ENCODE measurements at places on chromosomes 4 and X.

GRCh38 chrX:120281021-120281624 is 30.1 kb downstream of the TMEM255A start:
- no peak for DNase-seq

- no peak for DNase-seq
Measured at GRCh38 chr4:180900781-180901180, 1342.4 kb upstream of the TENM3 start.

GRCh38 chr4:100023800-100024199 is 73.7 kb upstream of the H2AZ1 start:
- no peak for DNase-seq

DNA sequence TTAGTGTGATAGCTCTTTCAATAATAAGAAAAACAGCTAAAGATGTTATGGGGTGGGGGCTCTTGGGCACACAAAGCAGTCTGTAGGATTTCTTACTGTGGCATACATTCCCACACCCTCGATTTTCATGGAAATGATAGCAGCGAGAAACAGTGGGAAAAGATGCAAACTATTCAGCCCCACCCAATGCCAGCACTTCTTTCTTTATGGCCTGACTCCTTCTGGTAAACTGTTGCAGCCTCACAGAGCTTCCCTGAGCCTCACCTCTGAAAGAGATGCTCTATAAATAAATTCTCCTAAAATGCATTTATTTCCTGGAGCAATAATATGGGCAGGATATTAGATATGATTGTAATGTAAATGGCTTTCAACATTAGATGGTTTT is 910 bp downstream of the ANK2 start:
- DNase-seq, result no peak

DNA sequence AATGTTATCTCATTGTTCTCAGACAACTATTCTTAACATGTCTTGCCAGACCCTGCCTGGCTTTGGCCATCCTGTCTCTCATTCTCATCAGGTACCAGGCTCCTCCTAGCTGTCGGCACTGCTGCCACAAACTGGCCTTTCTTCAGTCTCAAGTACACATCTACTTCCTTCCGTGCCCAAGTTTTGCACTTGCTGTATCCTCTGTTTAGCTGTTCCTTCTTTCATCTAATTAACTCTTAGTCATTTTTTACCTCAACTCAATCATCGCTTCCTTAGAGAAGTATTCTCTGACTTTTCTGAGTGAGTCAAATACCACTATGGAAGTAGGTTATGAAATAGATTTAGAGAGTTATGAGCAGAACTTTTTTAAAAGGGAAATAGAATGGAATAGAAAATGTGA is 19.7 kb downstream of the CXCL3 start:
- DNase-seq, result no peak

DNA sequence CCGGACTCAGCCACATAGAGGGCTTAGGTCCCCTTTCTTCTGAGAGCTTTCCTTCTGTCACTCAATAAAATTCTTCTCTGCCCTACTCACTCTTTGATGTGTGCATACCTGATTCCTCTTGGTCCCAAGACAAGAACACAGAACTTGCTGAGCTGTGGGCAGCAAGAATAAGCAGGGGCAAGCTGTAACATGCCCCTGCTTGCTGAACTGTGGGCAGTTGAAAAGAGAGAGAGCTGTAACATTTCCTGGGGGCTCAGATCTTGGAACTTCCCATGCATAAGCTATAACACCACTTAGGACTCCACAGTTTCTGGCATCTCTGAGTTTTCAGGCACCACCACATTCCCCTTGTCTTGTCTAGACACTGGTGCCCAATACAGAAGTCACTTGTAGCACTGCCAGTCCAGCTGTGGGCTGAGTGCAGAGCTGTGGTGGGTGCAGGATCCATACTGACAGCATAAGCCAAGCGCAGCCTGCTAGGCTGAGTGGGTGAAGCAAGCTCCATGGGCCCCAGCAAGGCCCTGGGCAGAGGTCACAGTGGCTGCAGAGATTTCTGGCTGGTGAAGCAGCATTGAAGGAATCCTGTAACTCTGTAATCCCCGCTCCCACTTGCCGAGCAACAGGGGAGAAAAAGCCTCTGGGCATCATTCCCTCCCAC is 241.2 kb downstream of the PCDH10 start:
- DNase-seq, result no peak

GRCh38 chr4:3228881-3229280 is 20.1 kb upstream of the MSANTD1 start:
- no peak for DNase-seq

GRCh38 chr4:4858527-4859324 is 739 bp upstream of the MSX1 start:
- DNase-seq, result no peak

Data from A549 (cell line).